ENCODE measurements at places on chromosomes 1 and 21. TPM values are rescaled to one million over a fixed set of nuclear protein-coding genes. Genes with fewer than 3 reads are reported as not detected.

GRCh38 chr1:201192261-201192788 is 1.7 kb downstream of the IGFN1 start:
- no peaks in the 10 kb centered on the region for H3K36me3 ChIP-seq
- H3K27me3 ChIP-seq = no peaks in the 10 kb centered on the region
- H3K4me1 ChIP-seq = no peaks in the 10 kb centered on the region
- no peak for DNase-seq
- H3K27ac ChIP-seq = no peak overlapping the region

GRCh38 chr1:242428399-242429190 is 95.9 kb downstream of the PLD5 start:
- H3K27ac ChIP-seq = no peak overlapping the region
- no peaks in the 10 kb centered on the region for H3K4me1 ChIP-seq
- no peak for DNase-seq
- H3K27me3 ChIP-seq = no peaks in the 10 kb centered on the region

DNA sequence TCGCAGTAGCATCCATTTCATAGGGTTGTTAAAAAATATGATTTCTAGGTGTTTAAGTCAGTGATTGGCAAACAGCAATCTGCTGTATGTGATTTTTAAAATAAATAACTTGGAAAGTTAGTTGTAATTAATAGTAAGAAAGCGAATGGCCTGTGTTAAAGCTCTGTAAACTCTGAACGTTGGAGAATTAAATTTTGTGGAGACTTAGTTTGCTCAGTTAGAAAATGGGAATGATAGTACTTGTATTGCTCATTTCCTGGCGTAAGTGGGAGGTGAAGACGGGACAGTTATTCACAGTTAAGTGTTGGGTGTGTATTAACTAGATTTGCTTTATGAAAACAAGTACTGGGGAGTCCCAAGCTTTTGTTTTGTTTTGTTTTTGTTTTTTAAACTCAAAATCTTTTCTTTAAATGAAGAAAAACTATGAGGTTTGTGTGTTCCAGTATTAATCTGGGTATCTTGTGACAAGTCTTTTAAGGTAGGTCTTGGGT is 995 bp downstream of the CACYBP start:
- H3K36me3 ChIP-seq = no peaks in the 10 kb centered on the region
- DNase-seq = no peak
- peak overlapping the region; percentile 83 for H3K4me3 ChIP-seq
- H3K4me1 ChIP-seq = no peaks in the 10 kb centered on the region

DNA sequence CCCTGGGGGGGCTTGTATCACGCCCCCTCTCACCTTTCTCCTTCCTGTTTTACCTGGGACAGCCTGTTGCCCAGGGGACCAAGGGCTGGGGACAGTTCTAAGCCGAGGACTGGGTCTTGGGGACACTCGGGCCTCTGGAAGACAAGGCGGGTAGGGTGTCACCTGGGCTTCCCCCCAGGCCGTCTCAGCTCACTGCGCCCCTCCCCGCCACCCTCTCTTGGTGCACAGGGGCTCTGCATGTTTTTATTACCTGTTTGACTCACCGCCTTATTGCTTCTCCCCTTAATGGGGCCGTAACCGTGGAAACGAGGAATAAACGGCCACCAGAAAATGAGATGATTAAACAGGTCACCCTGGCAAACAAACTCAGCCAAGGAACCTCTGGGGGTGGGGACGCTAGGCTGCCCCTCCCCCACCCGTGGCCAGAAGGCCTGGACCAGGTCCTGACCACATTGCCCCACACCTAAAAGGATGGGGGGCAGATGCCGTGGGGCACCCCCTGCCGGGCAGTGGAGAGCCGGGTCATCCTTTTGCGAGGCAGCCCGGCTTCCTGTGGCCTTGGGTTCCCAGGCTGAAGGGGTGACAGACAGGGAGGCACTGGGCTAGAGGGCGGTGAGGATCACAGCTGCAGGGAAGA is 109.9 kb downstream of the CASZ1 start:
- no peaks in the 10 kb centered on the region for H3K4me1 ChIP-seq
- H3K4me3 ChIP-seq = no peak overlapping the region
- no peak for DNase-seq
- no peaks in the 10 kb centered on the region for H3K27me3 ChIP-seq

- no peaks in the 10 kb centered on the region for H3K4me1 ChIP-seq
- DNase-seq = no peak
- H3K36me3 ChIP-seq = no peaks in the 10 kb centered on the region
- no peak overlapping the region for H3K4me3 ChIP-seq
These were observed 51.8 kb downstream of the LACTBL1 start for GRCh38 chr1:22920734-22921451.

C1QTNF12 gene
- 3.9 TPM for total RNA-seq

NUDT4B gene
- 0.75 TPM for total RNA-seq

AMY1B gene
- not detected for total RNA-seq

Data from aorta (tissue), 5 donors.